ENCODE measurements at places on chromosomes 3 and 15.

- DNase-seq, result no peak
Measured at GRCh38 chr3:94183551-94183950, 120.7 kb downstream of the NSUN3 start.

DNA sequence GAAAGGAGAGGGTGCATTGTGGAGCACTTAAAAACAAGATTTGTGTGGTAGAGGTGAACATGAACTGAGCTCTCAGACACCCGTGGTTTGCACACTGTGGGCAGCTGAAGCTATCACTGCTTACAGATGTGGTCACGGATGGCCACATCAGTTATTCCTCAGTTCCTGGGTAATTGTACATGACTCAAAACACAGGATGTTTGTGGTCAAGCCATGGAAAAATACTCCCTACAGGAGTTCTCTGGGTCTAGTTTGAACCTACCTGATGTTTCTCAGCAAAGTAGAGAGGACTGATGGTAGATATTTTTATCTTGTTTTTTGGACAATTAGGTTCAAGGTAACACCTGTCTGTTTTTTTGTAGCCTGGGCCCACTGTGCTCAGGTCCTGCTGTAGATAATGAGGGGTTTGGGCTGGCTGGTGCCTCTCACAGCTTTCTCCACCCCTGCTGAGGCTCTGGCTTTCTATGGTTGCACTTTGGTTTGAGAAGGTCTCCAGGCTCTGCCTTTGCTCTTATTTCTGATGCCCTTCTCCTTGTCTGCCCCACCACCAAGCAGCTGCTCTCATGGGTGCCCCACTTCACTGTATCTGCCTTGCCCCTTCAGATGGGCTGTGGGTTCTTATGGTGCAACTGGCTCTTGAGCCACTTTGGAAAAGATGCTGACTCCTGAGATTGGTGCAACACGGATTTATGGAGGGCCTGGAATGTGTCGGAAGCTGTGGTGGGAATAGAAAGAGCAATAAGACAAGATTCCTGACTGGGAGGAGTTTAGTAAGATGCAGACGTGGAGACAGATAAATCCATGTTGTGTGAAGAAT is 40.1 kb downstream of the CDCP1 start:
- DNase-seq, result peak; percentile 48

DNA sequence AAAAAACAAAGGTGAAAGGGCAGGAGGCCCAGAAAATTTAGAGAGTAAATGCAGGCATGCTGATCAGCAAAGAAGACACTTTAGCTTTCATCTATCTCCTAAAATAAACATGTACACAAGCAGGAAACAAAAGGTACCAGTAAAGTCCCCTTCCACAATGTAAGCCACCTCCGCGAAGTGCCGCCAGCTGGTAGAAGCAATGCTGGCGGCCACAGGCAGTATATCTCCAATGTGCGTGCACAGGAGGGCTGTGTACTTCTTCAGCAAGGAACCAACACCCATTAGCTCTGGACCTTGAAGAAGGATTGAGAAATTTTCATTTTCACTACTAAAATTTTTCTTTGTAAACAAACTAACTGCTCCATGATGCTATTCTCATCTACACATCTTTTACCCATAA is 75.4 kb downstream of the HERC2 start:
- no peak for DNase-seq

DNA sequence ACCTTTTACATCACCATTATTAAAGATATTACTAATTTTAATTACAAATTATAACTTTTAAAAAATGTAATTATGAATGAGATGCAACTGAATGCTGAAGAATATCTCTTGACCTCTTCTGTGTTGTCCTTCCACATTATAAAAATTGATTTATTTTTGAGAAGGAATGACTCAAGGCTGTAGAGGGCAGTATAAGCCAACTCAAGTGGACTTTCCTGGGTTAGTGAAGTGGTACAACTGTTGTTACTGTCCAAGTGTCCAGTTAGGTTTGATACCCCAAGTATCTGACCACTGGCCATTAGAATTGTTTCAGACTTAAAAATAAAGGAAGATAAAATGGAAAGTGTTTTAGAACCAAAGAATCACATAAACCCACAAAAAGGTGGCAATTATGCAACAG is 51.9 kb downstream of the BBX start:
- no peak for DNase-seq

GRCh38 chr15:84836844-84837243 is 19.7 kb downstream of the ALPK3 start:
- no peak for DNase-seq
